Epithelial cell of esophagus (primary cell): ENCODE measurements at places on chromosomes 2 and 18.

DNA sequence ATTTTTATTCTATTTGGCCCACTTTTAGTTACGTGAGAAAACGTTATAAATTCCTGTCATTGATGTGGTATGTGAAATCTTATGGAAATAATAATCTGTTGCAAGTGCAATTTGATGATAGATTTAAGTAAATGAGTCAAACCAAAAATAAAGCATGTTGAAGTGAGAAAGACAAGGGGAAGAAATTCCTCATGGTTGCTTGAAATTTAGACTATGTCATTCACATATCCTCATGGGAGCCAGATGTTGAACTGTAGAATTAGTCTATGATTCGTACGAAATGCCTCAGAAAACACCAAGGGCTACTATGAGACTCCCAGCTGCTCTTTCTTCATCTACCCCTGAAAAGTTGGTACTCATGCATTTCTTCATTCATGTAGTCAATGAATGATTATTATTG, 55.7 kb downstream of the KLHL14 start:
- no peak for DNase-seq

DNA sequence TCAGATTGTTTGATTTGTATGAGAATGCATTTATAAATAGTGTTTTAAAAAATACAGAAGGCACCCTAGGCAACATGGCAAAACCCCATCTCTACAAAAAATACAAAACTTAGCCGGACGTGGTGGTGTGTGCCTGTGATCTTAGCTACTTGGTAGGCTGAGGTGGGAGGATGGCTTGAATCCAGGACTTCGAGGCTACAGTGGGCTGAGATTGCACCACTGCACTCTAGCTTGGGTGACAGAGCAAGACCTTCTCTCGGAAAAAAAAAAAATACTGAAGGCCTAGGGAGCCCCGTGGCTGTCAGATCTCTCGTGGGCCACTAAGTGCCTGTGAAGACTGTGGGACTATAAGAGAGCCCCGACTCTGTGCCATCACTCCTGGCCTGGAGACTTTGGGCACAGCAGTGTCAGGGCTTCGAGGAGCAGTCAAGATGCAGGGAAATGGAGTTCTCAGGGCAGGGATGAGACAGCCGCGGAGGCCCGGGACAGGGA, 40.5 kb downstream of the MYO7B start:
- no peak for DNase-seq

GRCh38 chr2:229646186-229646723, 68.1 kb downstream of the DNER start:
- DNase-seq: peak; percentile 26

DNA sequence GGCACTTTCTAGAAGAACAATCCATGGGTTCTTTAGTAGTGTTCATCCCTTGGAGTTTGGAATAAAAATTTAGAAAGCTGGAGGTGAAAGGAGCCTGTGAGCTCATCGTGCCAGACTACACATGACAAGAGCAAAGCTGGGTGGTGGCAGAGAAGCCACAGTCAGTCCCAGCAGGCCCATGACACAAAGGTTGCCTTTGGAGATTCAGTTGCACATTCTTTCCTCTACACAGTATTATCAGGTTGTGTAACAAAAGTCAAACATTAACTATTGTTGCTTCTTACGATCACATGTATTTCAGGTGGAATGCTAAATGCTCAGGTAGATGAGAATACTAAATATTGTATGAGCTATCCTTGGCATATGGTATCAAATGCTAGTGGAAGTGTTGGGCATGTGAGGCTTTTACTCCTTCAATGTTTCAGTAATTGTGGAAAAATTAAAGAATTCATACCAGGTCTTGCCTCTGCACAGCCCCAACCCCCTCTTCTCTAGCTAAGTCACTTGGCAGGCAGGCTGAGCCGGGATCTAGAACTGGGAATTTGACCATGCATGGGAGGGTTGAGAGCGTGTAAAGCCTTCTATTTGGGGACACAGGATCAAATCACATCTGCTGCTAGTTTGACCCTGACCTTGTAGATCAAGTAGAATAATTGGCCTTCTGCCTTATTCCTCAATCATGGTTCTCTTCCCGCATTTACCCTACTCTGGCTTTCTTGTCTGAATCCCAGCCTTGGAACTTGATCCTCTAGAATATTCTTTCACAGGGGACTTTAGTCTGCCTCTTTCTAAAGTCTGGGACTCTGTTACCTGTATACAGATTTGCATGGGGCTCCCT, 230.9 kb downstream of the GCA start:
- no peak for DNase-seq

- peak; percentile 98 for DNase-seq
These were observed 10.9 kb downstream of the SERPINB12 start for GRCh38 chr18:63553081-63553480.

DNA sequence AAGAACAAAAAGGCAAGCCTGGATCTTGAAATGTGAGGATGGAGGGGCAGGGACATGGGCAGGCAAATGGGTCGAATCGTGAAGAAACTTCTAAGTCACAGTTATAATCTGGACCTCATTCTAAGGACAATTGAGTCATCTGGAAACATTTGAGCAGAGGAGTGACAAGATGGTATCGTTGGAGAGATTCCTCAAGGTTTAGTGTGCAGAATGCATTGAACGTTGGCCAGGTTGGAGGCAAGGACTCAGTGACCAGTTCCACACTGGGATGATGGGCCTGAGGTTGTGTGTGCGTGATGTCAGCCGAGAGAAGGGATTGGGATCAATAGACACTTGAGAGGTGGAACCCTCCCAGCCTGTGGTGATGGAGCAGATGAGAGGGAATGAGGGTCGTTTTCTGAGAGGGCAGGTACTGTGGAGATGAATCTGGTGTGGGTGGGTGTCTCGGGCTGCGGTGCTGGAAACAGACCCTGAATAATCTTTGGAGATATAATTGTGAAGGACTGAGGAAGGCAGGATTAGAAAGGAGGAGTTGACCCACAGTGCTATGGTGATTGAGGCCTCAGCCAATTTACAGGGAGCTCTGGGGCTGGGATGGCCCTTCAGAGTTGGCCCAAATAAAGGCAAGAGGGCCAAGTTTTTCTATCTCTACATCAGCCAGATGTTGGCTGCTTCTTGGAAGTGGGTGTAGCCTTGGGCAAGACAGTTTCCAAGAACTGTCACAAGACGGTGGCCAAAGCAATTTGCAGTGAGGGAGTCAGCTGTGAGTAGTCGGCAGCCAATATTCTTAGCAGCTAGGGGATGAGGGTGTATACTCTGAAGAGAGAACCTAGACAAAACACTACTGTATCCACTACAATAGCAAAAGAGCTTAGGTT, 5.8 kb upstream of the ZNF532 start:
- DNase-seq: no peak

- peak; percentile 53 for DNase-seq
These were observed 245.8 kb downstream of the KCNE4 start for GRCh38 chr2:223297788-223298187.

- peak; percentile 58 for DNase-seq
These were observed 60.4 kb downstream of the WDSUB1 start for GRCh38 chr2:159226059-159226461.

DNA sequence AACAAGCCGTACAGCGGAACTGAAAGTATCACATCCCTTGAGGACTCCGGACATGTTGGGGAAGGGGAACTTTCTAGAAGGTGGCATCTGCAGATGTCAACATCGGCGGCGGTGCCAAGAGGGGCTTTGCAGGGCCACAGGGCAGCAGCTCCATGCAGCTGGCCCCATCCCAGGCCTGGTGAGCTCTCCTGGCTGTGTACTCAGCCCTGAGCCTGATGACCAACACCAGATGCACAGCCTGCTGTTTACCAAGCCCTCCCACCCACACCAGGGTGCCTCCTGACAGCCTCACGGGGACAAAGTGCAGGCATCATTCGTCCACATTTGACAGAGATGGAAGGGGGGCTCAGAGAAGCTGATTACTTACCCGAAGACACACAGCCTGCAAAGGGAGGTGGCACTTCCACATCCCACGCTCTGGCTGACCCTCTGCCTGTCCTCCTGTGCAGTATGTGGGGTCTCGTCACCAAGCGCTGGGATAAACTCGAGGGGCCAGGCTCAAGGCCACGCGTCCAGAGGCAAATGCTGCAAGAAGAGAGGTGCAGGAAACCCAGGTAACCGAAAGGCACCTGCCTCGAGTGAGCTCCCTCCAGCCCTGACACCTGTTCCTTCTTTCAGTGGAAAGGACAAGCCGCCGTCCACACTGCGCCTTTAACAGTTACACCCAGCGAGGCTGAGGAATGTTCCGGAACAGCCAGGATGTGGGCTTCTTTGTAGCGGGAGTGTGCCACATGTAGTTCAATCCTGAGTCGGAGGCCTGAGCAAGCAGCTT, 69.0 kb upstream of the ASAP2 start:
- DNase-seq: no peak

DNA sequence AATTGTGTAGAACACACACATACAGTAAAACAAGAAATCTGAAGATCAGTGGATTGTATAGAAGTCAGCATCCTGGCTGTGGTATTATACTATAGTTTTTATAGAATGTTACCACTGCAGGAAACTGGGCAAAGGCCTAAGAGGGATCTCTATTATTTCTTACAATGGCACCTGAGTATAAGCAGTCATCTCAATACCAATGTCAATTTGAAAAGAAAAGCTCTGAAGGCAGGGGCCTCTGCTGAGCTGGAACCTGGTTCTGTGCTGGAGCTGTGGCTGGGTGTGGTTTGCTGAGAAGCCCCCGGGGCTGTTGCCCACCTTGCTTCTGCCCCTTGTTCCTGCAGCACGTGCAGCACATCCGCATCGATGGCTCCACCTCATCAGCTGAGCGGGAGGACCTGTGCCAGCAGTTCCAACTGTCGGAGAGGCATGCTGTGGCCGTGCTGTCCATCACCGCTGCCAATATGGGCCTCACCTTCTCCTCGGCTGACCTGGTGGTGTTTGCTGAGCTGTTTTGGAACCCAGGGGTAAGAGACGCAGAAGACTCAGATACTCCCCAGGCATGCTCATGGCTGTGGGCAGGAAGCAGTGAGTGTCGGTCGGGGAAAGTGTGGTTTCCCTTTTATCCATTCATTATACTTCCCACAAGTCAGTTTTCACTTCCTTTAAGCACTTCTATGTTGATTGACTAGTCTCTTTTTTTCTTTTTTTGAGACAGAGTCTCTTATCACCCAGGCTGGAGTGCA, 23.5 kb upstream of the RPL37A start:
- no peak for DNase-seq
